LHCN-M2 (cell line): ENCODE measurements at places on chromosomes 3 and 15. TPM values are rescaled to one million over a fixed set of nuclear protein-coding genes. Genes with fewer than 3 reads are reported as not detected.
A peak's percentile ranks its signal among the peaks of the same experiment; 100 is the strongest.

DNA sequence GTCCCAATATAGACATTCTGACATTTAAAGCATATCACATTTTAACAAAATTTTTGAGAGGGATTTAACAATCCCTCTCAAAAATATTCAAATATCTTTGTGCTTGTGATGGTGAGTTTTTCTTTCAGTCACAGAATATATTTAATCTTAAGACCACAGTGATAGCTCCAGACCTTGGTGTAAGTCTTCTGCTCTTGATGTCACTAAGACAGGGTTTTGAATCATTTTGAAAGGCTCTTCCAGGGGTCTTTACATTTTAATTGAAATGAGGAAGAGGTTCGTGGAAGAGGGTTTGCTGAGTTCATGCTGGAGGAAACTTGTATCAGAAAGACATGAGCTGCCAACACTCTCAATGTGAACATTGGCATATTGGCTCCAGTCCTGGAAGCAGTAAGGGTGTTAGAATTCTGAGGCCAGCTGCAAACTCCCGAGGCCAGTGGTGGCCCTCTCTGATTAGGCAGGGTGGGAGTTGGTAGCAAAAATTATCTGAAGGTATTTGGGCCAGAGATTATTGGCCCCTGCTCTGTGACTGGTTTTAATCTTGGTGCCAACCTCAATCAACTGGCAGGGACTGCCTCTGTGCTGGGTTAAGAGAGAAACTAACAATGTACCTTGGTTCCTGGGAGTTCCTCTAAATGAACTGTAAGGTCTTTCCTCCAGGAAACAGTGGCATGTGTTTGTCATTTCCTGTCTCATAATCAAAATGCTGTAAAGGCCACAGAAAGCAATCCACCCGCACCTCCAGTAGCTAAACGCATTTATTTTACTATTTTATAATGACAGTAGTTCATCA is 5.3 kb downstream of the POU1F1 start:
- DNase-seq: no peak

DNA sequence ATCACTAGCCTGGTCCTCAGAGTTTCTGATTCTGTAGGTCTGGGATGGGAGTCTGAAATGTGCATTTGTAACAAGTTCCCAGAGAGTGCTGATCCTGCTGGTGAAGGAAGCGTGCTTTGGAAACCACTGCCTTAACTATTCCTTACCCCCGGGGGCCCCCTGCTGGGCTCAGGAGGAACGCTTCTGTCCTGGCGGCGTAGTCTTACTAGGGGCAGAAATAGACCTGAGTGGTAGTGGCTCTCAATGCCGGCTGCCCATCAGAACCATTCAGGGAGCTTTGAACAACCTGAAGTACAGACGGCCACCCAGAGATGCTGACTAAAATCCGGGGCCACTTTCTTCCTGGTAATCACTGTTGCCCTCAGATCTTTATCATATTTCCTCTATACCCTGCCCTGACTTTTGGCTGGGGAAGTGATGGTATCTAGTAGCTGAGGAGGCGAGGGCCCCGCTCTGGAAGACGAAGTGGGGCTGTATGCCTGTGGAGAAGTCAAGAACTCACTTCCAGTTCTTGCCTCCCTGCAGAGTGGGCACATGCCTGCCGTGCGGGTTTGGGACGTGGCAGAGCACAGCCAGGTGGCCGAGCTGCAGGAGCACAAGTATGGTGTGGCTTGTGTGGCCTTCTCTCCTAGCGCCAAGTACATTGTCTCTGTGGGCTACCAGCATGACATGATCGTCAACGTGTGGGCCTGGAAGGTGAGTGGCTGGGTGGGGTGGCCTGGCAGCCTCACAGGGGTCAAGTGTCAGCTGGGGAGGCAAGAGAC is 16.3 kb upstream of the JMJD7 start:
- peak; percentile 72 for DNase-seq

- DNase-seq: peak; percentile 3
Measured at GRCh38 chr3:154018100-154018696, 103.0 kb upstream of the ARHGEF26 start.

DNA sequence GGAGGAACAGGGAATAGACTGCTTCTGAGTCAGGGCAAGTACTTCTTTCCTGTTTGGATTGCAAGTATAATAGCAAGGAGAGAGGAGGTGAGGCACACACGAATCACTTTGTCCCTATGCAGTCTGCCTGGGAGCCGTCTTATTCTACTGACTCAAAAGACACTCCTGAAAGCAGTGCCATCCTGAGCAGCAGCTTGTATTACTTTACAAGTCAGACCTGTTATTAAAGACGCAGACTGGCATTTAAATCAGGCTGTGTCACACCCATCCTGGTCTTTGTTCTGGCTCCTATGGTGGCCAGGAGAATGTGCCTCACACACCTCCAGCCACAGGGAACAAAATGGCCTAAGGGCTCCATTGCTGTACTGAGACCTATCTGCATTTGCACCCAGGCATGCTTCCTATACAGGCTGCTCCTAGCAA is 17.9 kb upstream of the SQOR start:
- no peak for DNase-seq

CCR9 gene
- total RNA-seq: not detected in 2 replicates

DNA sequence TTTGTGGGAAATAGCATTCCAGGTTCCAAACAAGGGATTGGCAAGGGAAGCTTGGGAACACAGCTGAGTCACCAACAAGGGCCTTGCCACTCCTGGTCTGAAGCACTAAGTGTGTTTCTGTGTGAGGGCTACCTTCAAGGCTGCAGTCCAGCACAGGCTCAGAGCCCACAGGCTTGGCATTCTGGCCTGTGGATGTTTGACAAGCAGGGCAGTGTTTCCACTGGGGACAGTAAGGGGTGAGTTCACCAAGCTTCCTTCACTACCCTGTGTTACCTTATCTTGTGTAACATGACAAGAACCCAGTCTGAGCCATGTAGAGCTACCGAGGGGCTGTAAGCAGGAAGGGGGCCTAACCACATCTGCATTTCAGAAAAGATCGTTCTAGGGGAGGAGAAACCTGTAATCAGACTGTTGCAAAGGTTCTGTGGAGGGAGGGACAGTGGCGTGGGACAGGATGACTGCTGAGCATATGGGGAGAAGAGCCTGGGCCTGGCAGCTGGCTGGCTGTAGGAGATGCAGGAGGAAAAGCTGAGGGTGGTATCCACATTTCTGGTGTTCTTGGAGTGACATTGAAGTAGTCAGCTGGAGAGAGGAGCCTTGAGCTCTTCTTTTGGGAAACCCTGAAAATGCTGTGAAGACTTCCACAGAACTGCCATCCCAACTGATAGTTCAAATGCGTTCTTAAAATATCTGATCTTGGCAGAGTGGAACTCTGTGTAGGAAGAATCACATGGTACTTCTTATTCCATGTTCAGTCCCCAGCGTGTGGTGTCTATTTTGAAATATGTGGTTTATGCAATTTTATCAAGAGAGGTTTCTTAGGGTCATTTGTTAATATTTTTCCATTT is 61.3 kb downstream of the CTDSPL start:
- peak; percentile 75 for DNase-seq

- no peak for DNase-seq
Measured at GRCh38 chr3:31615071-31615875, 82.5 kb downstream of the STT3B start.

ZNF860 gene
- total RNA-seq: 0.38 and 0.75 TPM in 2 replicates

HGD gene
- 0.06 TPM in 2 replicates for total RNA-seq

GRCh38 chr3:185519021-185519420 is 20.2 kb upstream of the TMEM41A start:
- DNase-seq: no peak

MYD88 gene
- 9.3 and 11.4 TPM in 2 replicates for total RNA-seq

USF3 gene
- 8.3 and 11.9 TPM in 2 replicates for total RNA-seq

DNA sequence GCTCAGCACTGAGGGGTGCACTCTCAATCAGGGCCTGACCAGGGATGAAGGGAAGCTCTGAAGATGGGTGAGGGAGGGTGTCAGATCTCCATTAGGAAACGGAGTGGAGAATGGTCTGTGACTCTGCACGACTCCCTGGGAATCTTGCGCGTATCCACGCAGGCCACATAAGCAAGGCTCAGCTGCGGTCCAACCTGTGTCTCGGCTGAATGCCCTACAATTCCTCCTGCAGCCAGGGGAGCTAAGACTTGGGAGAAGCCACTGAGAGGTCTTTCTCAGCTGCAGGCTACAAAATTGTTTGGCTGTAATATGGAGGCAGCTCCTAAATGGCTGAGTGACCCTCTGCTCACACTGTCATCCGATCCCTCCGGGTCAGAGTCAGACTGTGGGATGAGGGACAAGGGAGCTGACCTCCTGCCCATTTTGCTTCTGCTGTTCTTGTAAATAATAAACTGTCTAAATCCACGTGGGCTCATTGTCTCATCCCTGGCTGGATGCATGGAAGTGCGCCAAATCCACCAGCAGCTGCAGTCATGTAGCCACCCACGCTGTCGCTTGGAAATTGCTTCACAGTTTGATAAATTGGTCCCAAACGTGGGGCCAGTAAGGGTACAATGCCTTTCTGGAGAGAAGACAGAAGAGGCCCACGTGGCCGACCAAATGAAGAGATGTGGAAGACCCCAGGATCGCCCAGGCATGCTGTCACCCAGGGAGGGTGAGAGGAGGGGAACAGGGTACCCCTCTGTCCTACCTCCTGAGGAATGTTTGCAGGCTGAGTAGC is 30.5 kb downstream of the ALS2CL start:
- DNase-seq: peak; percentile 76

CIDEC gene
- total RNA-seq: not detected in 2 replicates

FAM3D gene
- total RNA-seq: not detected in 2 replicates

DNA sequence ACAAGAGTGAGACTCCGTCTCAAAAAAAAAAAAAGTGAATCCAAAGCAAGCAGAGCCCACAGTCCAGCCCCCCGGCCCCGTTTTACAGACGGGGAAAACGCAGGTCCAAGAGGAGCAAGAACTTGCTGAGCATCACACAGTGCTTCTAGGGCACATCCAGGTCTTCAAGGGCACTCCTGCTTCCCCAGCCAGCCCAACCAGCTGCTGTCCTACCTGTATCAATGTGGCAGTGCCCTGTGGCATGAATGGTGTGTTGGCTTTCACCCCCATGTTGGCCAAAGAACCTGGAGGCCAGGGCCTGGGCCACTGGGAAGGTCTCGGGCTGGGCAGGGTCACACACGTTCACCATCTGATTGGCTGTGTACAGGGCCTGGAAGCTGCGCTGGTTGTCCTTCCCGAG is 4.6 kb downstream of the MAN2C1 start:
- no peak for DNase-seq

DNA sequence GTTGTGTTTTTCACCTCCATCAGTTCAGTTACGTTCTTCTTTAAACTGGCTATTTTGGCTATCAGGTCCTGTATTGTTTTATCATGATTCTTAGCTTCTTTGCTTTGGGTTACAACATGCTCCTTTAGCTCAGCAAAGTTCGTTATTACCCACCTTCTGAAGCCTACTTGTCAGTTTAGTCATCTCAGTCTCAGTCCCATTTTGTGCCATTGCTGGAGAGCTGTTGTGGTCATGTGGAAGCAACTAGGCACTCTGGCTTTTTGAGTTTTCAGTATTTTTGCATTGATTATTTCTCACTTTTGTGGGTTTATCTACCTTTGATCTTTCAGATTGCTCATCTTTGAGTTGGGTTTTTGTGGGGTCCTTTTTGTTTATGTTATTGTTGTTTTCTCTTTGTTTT is 151.3 kb downstream of the CFAP20DC start:
- DNase-seq: no peak

DNA sequence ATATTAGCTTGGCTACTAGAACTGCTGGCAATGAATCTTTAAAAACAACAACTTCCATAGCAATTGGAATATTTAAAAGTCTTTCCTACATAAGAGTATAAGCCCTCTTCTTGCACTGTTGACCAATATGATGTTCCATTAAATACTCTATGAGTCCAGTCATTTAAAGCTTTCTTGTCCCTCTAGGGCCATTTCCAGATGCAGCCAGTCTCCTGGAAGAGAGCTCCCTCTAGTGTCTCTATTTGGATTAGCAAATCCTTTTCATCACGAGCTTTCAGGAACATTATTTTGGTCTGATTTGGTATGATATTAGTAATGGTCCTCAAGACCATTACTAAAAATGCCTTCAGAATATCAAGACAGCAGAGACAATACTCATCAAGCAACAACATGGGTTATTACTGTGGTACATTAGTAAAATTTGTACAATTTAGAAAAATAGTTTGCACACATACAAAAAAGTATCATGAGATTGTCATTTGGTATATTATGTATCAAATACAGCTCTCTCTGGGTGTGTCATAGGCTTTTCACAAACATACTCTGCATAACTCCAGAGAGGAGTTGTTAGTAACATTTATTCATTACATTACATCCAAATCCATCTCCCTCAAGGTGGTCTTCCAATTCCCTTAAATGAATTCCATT is 101.3 kb downstream of the DPH6 start:
- DNase-seq: peak; percentile 59

ISLR gene
- total RNA-seq: 0.13 and 0.34 TPM in 2 replicates

DNA sequence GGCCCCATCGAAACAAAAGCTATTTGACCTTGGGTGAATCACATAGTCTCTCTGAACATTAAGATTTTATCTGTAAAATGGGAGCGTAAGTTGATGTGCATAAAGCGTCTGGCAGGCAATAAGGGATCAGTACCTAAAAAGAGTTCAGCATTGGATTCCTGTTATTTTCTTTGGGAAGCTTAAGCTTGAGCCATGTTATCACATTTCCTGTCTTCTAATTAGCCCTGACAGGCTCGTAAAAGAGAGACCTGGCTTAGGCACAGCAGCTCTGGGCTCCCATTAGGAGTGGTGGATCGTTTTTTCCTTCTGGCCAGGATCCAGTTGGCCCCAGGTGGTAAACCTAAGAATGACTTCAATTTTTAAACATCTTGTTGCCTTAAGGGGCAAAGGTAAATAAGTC is 26.0 kb upstream of the CA12 start:
- DNase-seq: no peak

DNA sequence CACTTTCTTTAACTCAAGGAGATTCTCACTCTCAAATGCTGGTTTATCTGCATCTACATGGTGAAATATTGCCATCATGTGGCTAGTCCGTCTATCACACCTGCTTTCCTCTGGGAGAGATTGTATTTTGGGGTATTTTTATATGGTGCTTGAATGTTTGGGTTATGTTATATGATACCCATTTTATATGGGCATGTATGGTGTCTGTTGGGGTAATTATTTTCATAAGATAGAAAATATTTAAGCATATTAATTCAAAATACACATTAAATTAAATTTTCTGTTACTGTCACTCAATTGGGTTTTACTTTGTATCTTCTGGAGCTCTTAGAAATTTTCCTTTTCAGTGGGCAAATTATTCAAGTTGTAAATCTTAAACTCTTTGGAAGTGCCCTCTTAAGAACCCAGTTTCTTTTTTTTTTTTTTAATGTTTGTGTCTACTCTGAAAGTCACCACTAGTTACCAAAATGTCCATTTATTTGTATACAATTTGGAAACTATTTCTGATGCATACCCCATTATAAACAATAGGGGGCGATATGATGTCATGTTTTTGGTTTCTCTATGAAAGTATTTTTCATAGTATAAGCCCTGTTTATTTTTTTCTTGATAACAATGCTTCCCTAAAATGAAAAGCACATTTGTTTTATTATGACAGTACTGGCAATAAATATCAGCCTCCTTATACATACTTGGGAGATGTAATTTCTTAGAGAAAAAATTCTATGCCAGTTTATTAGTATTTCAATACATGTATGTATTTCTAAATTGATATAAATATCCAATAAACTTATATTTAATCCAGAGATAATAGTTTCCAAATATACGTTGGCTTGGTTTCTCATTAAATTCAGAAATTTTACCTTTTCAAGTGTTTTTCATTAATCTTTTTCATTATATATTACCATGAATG is 36.1 kb upstream of the PLSCR5 start:
- DNase-seq: peak; percentile 77
